Transverse colon (tissue), 4 donors: ENCODE measurements at places on chromosomes 11 and 22. TPM values are rescaled to one million over a fixed set of nuclear protein-coding genes. Genes with fewer than 3 reads are reported as not detected.

DNA sequence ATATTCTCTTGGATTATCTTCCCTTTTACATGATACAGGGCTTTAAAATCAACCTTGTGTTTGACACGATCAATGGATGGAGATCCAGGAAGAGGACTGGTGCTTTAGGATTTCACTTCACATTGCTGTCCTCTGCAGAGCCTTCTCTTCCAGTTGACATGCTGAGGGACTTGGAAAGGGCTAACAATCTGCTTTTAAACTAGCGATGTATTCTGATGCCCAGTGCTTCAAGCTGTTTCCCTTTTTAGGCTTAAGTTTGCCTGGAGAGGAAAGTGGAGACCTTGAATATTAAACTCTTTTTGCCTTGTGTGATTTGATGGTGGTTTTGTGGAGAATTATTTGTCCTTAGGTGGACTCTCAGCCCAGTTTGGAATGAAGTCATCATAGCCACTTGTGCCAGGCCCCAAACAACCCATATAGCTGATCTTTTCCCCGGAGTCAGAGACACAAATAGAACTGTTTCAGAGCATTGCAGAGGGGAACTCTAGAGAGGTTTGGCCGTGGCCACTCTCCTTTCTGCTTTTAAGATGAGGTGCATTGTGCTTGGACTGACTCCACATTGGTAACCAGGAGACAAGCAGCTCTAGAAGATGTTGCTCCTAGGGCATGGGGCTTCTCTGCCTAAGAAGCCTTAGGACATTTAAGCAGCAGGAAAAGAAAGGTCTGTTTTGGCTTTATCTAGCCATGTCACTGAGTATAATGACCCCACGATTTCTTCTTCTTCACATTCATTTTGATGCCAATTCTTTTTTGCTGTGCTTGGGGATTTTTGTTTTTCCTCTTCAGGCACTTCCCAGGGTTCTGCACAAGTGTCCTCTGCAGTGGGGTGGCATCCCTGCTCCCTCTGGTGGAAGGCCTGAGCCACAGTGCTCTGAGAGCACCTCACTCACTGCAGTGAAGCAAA, 152.8 kb downstream of the NCAM1 start:
- H3K27me3 ChIP-seq: no peaks in the 10 kb centered on the region
- H3K36me3 ChIP-seq: no peaks in the 10 kb centered on the region
- DNase-seq: peak; percentile 27
- H3K4me1 ChIP-seq: no peaks in the 10 kb centered on the region
- H3K27ac ChIP-seq: no peak overlapping the region

GRCh38 chr11:12692229-12693075, 18.2 kb downstream of the TEAD1 start:
- peak; percentile 92 for DNase-seq
- no peaks in the 10 kb centered on the region for H3K27me3 ChIP-seq
- no peak overlapping the region for H3K4me3 ChIP-seq
- H3K4me1 ChIP-seq: peaks cover 46% of the 10 kb centered on the region
- H3K27ac ChIP-seq: peak overlapping the region; percentile 94

GRCh38 chr22:29113319-29113718, 40.5 kb downstream of the KREMEN1 start:
- H3K36me3 ChIP-seq: no peaks in the 10 kb centered on the region
- no peak overlapping the region for H3K4me3 ChIP-seq
- no peak for DNase-seq

- no peaks in the 10 kb centered on the region for H3K27me3 ChIP-seq
- peak; percentile 54 for DNase-seq
- no peaks in the 10 kb centered on the region for H3K36me3 ChIP-seq
- no peak overlapping the region for H3K27ac ChIP-seq
- H3K4me3 ChIP-seq: no peak overlapping the region
Measured at GRCh38 chr11:67648140-67648795, 2.3 kb downstream of the ACY3 start.

- DNase-seq: no peak
- no peaks in the 10 kb centered on the region for H3K4me1 ChIP-seq
- no peak overlapping the region for H3K27ac ChIP-seq
- no peaks in the 10 kb centered on the region for H3K36me3 ChIP-seq
Measured at GRCh38 chr11:88117281-88117858, 57.9 kb downstream of the RAB38 start.

GRCh38 chr11:30281476-30282288, 41.2 kb upstream of the ARL14EP start:
- H3K4me3 ChIP-seq: no peak overlapping the region
- no peak for DNase-seq
- H3K36me3 ChIP-seq: no peaks in the 10 kb centered on the region
- no peaks in the 10 kb centered on the region for H3K27me3 ChIP-seq
- H3K27ac ChIP-seq: no peak overlapping the region

DNA sequence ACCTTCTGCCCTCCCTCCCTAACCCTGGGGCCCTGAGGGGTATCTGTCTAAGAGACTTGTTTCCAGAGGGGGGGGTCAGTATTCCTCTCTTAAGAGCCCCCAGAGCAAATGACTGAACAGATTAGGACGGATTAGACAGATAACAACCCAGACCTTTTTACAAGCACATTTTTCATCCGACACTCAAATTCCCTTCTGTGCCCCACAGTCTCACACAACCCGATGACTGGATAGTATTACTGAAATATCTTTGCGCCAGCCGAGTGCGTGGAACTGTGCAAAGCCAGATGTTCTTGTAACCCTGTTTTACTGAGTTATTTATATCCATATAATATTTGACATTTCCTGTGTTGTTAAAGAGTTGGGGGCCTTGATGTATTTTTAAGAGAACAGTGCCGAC, 30.9 kb upstream of the FLI1 start:
- H3K27ac ChIP-seq: no peak overlapping the region
- no peaks in the 10 kb centered on the region for H3K36me3 ChIP-seq
- peaks cover 26% of the 10 kb centered on the region for H3K27me3 ChIP-seq
- no peaks in the 10 kb centered on the region for H3K4me1 ChIP-seq

DNA sequence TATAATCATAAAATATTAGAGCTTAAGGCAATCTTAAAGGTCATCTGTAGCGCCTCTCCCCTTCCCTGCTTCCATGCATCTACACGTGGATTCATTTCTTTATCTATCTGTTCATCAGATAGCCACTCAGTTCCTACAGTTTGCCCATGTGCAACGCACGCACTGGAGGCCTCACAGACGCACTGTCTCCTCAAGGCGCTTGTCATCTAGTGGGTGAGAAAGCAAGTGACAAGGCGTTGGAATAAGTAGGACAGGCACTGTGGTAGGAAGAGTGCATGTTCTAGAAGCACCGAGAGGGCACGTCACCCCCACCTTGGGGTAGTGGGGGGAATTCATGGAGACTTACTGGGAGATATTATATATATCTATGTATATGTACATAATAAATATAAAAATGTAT, 20.8 kb upstream of the JAM3 start:
- H3K27ac ChIP-seq: peak overlapping the region; percentile 65
- no peaks in the 10 kb centered on the region for H3K36me3 ChIP-seq
- no peak overlapping the region for H3K4me3 ChIP-seq
- DNase-seq: no peak
- H3K4me1 ChIP-seq: peaks cover 6% of the 10 kb centered on the region

DNA sequence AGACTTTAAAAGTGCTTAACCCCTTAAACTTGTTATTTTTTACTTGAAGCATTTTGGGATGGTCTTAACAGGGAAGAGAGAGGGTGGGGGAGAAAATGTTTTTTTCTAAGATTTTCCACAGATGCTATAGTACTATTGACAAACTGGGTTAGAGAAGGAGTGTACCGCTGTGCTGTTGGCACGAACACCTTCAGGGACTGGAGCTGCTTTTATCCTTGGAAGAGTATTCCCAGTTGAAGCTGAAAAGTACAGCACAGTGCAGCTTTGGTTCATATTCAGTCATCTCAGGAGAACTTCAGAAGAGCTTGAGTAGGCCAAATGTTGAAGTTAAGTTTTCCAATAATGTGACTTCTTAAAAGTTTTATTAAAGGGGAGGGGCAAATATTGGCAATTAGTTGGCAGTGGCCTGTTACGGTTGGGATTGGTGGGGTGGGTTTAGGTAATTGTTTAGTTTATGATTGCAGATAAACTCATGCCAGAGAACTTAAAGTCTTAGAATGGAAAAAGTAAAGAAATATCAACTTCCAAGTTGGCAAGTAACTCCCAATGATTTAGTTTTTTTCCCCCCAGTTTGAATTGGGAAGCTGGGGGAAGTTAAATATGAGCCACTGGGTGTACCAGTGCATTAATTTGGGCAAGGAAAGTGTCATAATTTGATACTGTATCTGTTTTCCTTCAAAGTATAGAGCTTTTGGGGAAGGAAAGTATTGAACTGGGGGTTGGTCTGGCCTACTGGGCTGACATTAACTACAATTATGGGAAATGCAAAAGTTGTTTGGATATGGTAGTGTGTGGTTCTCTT, 2.8 kb downstream of the MALAT1 start:
- DNase-seq: no peak
- H3K27ac ChIP-seq: peak overlapping the region; percentile 100
- peaks cover 60% of the 10 kb centered on the region for H3K36me3 ChIP-seq
- peaks cover 9% of the 10 kb centered on the region for H3K4me1 ChIP-seq

GRCh38 chr11:2778630-2779498, 79.1 kb upstream of the KCNQ1OT1 start:
- no peak overlapping the region for H3K4me3 ChIP-seq
- peak overlapping the region; percentile 82 for H3K27ac ChIP-seq
- H3K4me1 ChIP-seq: peaks cover 16% of the 10 kb centered on the region
- H3K36me3 ChIP-seq: no peaks in the 10 kb centered on the region
- peak; percentile 86 for DNase-seq

Gene SGSM1
- 2.5 TPM for total RNA-seq

Gene PSMC3
- total RNA-seq: 72.2 TPM

Gene MS4A4A
- total RNA-seq: 12.7 TPM

Gene MS4A14
- 2.7 TPM for total RNA-seq

Gene SLC22A8
- not detected for total RNA-seq

Gene KCNQ1
- 5.6 TPM for total RNA-seq

Gene RASGRP2
- total RNA-seq: 12.1 TPM

Gene TCN1
- total RNA-seq: not detected
